ENCODE measurements at places on chromosomes 2 and 18.
A peak's percentile ranks its signal among the peaks of the same experiment; 100 is the strongest.

GRCh38 chr18:24791751-24792545 is 331.5 kb downstream of the HRH4 start:
- DNase-seq = no peak

DNA sequence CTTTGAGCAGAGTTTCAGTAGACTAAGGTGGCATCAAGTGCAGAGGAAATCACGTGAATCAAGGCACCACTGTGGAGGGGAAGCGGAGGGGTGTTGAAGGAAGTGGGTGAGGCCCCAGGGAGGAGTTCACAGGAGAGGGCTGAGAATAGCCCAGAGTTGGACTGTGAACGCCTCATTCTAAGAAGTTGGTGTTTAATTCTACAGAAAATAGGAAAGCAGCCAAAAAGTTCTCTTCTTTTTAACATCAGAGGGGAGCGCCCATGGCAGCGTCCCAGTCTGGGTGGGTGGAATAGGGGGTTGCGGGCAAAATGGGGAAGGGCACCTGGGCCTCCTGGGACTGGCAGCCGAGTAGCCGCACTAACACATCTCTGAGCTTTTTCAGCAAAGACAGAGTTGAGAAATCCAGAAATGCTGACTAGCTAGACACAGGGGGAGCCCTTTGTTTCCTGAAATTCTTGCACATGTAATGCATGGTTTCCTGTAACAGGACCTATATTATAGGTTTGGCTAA is 97.0 kb downstream of the NEB start:
- DNase-seq = no peak

- DNase-seq = no peak
Observed at GRCh38 chr18:27699137-27699536, 477.8 kb downstream of the CDH2 start.

DNA sequence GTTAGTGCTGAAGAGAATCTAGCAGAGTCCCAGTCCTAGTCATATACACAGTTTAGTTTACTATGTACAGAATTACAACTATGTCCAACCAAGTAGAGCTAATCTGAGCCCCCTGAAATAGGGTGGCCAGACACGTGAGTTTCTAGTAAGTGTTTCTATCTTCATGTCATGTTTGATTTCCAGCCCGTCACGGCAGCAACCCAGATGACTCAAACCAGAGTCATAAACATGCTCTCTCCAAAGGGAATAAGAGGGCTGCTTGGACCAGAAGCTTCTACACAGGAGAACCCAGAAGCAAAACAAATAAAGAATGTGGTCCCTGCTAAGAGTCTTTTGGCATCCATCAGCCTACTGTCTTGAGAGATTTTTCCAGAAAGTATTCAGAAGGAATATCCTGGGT is 64.9 kb upstream of the WIPF1 start:
- DNase-seq = no peak

- peak; percentile 51 for DNase-seq
Observed at GRCh38 chr2:26454561-26455001, 23.3 kb downstream of the OTOF start.

DNA sequence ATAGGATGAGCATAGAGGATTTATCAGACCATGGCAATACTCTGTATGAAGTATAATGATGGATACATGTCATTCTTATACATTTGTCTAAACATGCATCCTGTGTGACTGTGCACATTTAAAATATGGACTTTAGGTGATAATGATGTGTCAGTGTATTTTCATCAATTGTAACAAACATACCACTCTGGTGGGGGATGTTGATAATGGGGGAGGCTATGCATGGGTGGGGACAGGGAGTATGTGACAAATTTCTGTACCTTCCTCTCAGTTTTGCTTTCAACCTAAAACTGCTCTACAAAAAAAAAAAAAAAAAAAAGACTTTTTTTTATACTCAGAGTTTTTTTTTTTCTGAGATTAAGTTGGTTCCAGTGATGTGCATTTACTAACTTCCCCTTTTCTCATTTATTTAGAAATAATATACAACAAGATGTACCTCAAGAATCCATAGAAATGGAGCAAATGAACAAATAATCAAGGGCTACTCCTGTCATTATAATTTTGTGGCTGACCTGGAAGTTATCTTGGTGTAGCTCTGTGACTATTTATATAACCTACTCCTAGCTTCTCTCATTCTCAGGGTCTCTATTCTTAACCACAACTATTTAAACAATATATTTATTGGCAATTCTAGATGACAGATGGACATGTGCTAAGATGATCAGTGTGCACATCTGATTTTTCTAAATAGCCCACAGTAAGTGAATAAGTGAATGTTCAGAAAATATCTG is 108.9 kb upstream of the ITGA4 start:
- no peak for DNase-seq

GRCh38 chr2:26495705-26496297 is 17.9 kb upstream of the OTOF start:
- DNase-seq = no peak

DNA sequence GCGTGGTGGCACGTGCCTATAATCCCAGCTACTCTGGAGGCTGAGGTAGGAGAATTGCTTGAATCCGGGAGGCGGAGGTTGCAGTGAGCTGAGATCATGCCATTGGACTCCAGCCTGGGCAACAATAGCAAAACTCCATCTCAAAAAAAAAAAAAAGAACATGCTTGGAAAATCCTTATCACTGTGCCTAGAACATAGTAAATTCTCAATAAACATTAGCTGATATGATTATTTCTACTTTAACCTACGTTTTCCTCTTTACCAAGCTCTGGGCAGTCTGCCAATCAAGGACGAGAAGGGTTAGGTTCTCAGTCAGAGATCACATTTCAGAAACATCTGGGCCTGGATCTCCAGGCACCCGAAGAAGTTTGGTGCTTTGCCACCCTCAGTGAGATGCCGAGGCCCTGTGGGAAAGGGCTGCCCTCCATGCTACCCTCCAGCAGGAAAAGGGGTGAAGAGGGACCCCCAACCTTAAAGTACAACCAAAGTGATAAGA is 107.7 kb downstream of the BCL11A start:
- no peak for DNase-seq

- no peak for DNase-seq
Observed at GRCh38 chr18:65761636-65762295, 11.0 kb downstream of the CDH7 start.

DNA sequence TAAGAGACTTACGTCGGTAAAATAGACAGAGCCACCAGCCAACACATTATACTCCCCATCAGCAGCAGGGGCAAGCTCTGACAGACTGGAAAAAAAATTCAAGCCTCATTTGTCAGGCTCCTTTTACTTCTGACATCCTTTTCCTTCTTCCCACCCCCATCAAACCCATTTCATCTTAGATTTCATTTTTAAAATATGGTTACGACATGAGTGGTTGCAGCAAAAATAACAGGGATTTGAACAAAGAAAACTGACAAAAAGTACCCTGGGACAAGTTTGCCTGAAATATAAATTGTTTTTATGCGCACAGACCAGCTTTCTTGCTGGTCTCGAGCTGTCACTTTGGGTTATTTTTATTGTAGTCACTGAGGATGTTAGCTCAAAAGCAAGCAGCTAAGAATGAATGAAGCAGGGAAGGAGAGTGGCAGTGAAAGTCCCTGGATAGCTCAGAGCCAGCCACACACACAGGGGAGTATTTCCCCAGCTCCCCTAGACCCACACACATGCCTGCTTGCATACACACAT is 30.7 kb upstream of the LINC00305 start:
- DNase-seq = no peak

Data from sciatic nerve (tissue), 2 donors.